Dermis microvascular lymphatic vessel endothelial cell (primary cell): ENCODE measurements at places on chromosomes 3 and 15.

GRCh38 chr3:11847607-11848006, 922 bp upstream of the TAMM41 start:
- no peak for DNase-seq

GRCh38 chr3:186097317-186097662, 11.6 kb downstream of the ETV5 start:
- DNase-seq: no peak

GRCh38 chr15:73928241-73928579, 1.9 kb downstream of the LOXL1 start:
- no peak for DNase-seq

- DNase-seq: no peak
Observed at GRCh38 chr3:135759651-135760050, 205.9 kb upstream of the PPP2R3A start.

- DNase-seq: no peak
Observed at GRCh38 chr15:31245135-31245689, 81.4 kb upstream of the KLF13 start.

- no peak for DNase-seq
Observed at GRCh38 chr3:108329508-108329907, 33.2 kb downstream of the HHLA2 start.

DNA sequence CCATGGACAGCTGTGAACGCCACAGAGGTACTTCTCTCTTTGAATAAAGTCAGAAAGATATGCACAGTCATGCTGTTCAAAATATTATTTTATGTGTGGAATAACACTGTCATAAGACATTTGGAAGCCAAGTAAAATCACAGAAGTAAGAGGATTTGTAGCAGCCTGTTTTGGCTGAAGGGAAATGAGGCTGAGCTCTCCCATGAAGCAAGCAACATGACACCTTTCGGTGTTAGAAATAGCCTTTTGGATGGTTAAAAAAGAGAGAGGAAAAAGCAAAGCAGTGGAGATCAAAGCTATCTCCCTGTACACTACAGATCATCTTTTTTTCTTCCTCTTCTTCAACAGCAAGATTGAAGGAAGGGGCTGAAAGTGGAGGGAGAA, 755.3 kb downstream of the ROBO1 start:
- DNase-seq: no peak

DNA sequence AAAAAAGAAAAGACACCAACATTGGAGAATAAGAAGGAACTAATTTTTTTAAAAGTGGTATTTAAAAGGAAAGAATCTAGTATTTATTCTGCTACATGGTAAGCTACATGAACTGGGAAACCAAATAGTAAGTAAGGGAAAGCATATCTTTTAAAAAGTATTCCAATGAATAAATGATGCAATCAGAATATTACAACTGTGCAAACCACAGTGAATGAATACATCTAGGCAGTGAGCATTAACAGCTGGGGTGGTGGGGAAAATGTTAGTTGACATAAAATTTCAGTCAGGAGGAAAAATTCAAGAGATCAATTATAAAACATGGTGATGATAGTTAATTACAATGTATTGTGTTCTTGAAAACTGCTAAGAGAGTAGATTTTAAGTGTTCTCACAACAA, 16.9 kb downstream of the ICE2 start:
- no peak for DNase-seq

GRCh38 chr3:15471861-15472260, 44.5 kb downstream of the EAF1 start:
- DNase-seq: no peak

DNA sequence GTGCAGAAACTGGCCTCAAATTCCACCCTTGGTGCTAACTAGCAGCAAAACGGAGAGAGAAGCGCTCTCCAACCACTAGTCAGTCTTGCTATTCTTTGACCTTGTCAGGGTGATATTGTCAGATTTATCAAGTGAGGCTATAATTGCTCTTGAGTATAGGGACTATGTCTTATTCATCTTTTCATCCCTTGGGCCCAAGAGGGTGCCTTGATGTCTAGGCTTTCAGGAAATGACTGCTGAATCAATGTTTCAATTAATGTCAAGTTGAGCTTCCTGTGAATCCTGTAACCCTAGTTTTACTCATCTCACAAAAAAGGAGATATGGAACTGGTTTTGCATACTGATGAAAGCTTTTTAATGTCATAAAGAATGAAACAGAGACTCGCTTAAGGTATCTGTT, 701.3 kb downstream of the EDEM1 start:
- no peak for DNase-seq

DNA sequence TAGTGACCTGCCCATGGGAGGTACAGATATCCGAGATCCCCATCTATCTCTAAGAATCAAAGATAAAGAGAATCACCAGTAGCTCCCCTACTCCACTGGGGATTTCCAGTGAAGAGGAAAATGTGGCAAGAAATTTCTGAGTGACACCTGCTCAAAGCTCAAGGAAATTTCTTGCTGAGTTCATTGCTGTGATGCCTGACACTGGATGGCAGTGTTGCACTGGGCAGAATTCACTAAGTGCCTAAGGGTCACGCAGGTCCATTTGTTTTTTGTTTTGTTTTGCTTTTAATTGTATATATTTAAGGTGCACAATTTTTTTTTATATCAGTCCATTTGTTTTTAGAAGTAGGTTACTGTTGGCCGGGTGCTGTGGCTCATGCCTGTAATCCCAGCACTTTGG, 109.5 kb upstream of the KCNAB1 start:
- no peak for DNase-seq

DNA sequence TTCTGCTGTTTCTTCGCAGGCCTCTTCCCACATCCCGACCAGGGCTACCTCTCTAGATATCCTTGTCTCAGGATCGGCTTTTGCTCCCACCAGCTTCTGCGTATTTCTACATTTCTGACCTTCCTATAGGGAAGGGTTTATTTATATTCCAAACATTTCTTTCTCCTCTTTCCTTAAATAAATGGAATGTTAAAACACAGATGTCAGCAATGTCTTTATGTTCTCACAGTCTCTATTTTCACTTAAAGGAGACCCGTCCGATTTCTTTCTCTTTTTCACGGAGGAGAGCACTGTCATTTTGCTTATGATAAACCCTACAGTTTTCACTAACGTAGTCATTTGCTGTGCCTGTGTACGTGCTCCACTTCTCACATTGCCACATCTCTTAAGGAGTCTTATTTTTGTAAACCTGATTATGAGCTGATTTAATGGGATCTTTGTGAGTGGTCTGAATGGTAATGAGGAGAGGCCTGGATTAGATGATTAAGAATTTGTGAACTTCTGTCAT, 630 bp downstream of the KIF15 start:
- no peak for DNase-seq

DNA sequence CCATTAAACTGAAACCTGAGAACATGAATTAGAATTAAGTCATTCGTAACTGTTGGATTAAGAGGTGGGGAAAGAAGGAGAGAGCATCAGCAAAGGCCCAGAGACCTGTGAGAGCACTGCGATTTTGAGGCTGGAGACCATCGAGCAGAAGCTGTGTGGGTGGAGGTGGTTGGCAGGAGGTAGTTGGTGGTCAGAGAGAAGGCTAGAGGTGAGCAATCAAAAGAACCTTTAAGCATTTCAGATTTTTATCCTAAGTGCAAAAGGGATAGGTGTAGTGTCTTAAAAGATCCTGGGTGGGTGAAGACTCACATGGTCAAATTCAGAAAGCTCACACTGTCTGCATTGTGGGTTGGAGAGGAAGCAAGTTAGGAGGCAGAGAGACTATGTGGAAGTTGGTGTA, 65.1 kb upstream of the TEX264 start:
- DNase-seq: no peak

DNA sequence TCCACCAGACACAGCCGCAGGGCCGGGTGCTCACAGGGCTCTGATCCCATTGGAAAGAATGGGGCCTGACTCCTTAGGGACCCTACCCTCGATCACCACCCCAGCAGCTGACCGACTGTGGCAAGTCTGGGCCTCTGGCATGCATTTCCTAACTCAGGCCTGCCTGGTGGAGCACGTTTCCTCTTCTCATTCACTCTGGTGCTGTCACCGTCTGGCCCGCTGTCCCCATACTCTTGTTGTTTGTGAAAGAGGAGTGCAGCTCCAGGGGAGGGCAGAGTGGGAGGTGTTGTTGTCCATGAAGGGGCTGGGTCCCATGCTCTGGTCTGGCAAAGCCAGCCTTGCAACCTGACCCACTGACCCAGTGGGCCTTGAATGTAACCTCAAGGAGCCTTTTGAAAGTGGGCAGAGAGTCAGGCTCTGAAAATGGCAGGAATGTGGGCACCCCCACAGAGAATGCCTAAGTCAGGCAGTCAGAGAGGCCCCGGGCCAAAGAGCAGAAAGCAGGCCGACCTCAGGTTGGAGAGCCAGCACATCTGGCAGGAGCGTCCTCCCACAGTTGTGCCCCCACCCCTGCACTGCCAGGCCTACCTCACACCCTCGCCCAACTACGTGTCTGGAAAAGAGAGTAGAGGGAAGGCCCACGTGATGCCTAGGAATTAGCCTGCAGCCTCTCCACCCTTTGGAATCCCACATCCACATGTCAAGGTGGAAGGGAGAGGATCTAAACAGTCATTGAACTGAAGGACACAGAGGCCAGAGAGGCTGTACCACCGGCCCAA, 10.9 kb downstream of the SEMA7A start:
- peak; percentile 10 for DNase-seq

DNA sequence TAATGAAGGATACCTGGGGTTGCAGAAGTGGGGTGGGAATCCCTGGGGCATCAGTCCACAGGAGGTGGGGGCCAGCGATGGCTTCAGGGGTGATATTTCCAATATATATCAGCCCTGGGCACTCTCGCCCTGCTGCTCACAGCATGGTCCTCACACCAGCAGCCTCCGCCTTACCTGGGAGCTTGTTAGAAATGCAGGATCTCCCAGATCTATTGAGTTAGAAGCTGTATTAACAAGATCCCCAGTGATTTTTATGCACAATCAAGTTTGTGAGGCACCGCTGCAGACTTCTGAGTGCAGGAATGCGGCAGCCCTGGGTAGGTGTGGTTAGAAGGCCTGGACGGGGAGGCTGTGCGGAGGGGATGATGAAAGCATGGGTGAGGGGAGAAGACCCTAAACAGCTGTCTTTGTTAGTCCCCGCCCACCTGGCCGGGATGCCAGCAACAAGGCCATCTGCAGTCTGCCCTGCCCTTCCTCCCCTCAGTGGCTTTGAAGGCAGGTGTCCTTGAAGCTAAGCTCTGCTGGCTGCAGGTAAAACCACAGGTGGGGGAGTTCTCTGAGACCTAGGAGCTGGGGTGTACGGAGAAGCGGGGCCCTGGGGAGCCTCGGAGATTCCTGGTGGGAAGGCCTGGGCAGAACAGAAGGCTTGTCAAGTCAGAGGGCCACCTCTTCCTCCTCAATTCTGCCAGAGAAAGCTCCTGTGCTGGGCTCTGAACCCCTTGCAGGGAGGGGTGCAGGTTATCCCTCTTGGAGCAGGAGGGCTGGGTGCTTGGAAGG, 11.4 kb downstream of the FAM107A start:
- DNase-seq: no peak

DNA sequence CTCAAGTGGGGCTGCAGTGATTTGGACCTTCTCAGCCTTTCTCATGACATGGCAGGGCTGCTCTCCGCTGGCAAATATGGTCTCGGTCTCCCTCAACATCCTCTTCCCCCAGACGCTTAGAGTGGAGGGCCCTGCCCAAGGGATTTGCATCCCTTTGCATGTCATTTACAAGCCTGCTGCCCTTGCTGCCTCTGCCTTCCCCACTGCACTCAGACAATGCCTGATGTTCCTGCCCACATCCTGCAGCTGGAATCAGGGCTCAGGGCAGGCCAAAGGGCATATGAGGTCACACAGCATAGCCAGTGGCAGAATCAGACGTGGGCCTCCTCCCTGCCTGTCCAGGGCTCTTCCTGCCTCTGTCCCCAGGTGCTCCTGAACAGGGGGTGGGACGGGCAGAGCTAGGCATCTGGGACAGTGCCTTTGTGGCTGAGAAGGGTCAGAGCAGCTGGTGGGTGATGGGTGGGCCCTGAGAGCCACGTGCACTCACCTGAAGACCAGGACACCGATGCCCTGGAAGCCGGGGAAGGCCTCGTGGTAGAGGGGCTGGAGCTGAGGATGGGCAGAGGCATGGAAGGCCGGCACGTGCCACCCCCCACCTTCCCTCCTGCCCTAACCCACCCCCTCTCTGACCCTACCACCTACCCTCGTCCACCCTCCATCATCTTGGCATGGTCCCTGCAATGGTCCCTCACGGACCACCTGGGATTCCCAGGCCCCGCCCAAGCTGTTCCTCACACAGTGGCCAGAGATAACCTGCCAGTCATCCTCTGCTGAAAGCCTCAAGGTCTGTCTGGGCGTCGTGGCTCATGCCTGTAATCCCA, 27.4 kb upstream of the GOLGA6C start:
- DNase-seq: no peak

- DNase-seq: no peak
Observed at GRCh38 chr3:171699601-171700000, 110.7 kb downstream of the PLD1 start.
